ENCODE measurements at places on chromosomes 11 and 22. TPM values are rescaled to one million over a fixed set of nuclear protein-coding genes. Genes with fewer than 3 reads are reported as not detected.

Gene FOLR2
- not detected for total RNA-seq

Gene RGL4
- 16.7 TPM for total RNA-seq

Gene FERMT3
- total RNA-seq: 210 TPM

Gene MS4A4E
- not detected for total RNA-seq

Gene CD3G
- total RNA-seq: 116 TPM

Gene FAM111B
- 18.2 TPM for total RNA-seq

Gene GRAP2
- total RNA-seq: 83.2 TPM

Gene LRRN4CL
- not detected for total RNA-seq

Gene DDX25
- total RNA-seq: 0.43 TPM

Gene SCGB1D4
- not detected for total RNA-seq

Gene GSTT4
- total RNA-seq: not detected

Gene INS
- not detected for total RNA-seq

DNA sequence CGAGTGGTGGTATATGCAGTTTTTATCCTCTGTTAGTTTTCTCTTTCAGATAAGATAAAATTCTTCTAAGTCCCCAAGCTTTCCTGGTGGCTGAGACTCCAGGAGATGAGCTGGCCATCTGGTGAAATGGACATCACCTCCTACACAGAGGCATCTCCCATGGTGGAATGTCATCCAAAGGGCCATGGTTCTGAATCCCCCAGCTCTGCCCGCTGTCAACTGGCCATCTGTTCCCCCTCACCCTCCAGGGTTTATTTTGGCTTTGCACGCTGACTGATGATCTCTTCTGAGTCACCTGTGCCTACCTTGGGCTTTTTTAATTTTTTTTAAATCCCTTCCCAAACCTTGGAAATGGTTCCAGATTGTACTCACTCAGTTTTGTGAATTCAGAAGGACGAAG, 142.2 kb downstream of the HIPK3 start:
- no peak overlapping the region for H3K27ac ChIP-seq
- DNase-seq: no peak
- H3K27me3 ChIP-seq: peaks cover 19% of the 10 kb centered on the region
- H3K4me3 ChIP-seq: no peak overlapping the region
- H3K36me3 ChIP-seq: no peaks in the 10 kb centered on the region

- peak within 1 kb of the TSS; percentile 81 for H3K4me3 ChIP-seq
- peaks cover 43% of the 10 kb centered on the region for H3K4me1 ChIP-seq
- DNase-seq: peak; percentile 85
- H3K27me3 ChIP-seq: no peaks in the 10 kb centered on the region
- H3K27ac ChIP-seq: peak within 1 kb of the TSS; percentile 96
Measured at GRCh38 chr11:118343981-118344515, at the start of gene CD3G. Gene CD3G, plus strand, starts transcription at chr11:118344344. Its CDS starts 80 bp downstream, at chr11:118344424.

- no peaks in the 10 kb centered on the region for H3K36me3 ChIP-seq
- H3K4me1 ChIP-seq: peaks cover 16% of the 10 kb centered on the region
- DNase-seq: peak; percentile 52
- H3K27ac ChIP-seq: peak overlapping the region; percentile 78
Measured at GRCh38 chr11:109970516-109971183, 122.5 kb upstream of the ZC3H12C start.

- H3K27me3 ChIP-seq: no peaks in the 10 kb centered on the region
- no peaks in the 10 kb centered on the region for H3K36me3 ChIP-seq
- no peaks in the 10 kb centered on the region for H3K4me1 ChIP-seq
- H3K27ac ChIP-seq: no peak overlapping the region
- no peak for DNase-seq
Measured at GRCh38 chr22:26990503-26991189, 333.3 kb downstream of the MIAT start.

- H3K27me3 ChIP-seq: no peaks in the 10 kb centered on the region
- peaks cover 3% of the 10 kb centered on the region for H3K36me3 ChIP-seq
- H3K4me1 ChIP-seq: peaks cover 27% of the 10 kb centered on the region
- H3K4me3 ChIP-seq: no peak overlapping the region
- no peak for DNase-seq
- H3K27ac ChIP-seq: no peak overlapping the region
Measured at GRCh38 chr11:69333879-69334278, 39.9 kb downstream of the MYEOV start.

- peak overlapping the region; percentile 77 for H3K27ac ChIP-seq
- DNase-seq: peak; percentile 79
- H3K4me3 ChIP-seq: peak overlapping the region; percentile 51
- peaks cover 5% of the 10 kb centered on the region for H3K27me3 ChIP-seq
- H3K36me3 ChIP-seq: no peaks in the 10 kb centered on the region
Measured at GRCh38 chr11:68282141-68282860, 10.5 kb upstream of the C11orf24 start.

GRCh38 chr22:17930455-17931313, 93.7 kb downstream of the MICAL3 start:
- no peaks in the 10 kb centered on the region for H3K36me3 ChIP-seq
- peaks cover 13% of the 10 kb centered on the region for H3K4me1 ChIP-seq
- DNase-seq: no peak
- no peak overlapping the region for H3K27ac ChIP-seq

DNA sequence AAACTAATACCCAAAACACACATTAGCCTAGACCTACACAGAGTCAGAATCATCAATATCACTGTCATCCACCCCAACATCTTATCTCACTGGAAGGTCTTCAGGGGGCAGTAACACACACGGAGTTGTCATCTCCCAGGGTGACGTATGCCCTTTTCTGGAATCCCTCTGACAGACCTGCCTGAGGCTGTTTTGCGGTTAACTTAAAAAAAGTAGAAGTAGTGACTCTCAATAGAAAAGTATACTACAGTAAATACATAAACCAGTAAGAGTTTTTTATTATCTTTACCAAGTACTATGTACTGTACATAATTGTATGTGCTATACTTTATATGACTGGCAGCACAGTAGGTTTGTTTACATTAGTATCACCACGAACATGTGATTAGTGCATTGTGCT, 80.5 kb downstream of the PGR start:
- no peak for DNase-seq
- no peaks in the 10 kb centered on the region for H3K36me3 ChIP-seq
- H3K27ac ChIP-seq: no peak overlapping the region
- H3K27me3 ChIP-seq: peaks cover 3% of the 10 kb centered on the region
- H3K4me3 ChIP-seq: no peak overlapping the region

GRCh38 chr11:40722179-40722795, 737.2 kb downstream of the LRRC4C start:
- H3K4me1 ChIP-seq: no peaks in the 10 kb centered on the region
- no peaks in the 10 kb centered on the region for H3K27me3 ChIP-seq
- peak; percentile 9 for DNase-seq
- no peak overlapping the region for H3K27ac ChIP-seq
- no peak overlapping the region for H3K4me3 ChIP-seq

DNA sequence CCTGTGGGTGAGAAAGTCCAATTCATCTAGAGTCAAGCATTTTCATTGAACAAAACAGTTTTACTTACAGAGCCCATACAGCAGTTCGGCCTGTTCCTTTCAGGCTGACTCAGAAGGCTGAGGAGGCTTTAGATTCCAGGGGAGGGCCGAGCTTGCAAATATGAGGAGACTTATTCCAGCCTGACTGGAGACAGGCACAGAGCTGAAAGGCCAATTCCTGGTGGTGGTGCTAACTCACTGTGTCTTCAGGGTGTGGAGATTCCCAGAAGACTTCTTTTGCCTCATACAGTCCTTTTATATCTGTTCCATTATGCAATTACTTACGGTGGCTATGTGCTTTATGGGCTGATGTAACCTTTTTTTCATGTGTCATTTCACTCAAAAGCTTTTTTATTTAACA, at the start of gene OR51E2:
Gene OR51E2, minus strand, starts transcription at position 269 of the 400 bp plus-strand sequence. CDS start 15,142 bp downstream, outside the sequence.
- DNase-seq: no peak
- no peak within 1 kb of the TSS for H3K27ac ChIP-seq
- no peak within 1 kb of the TSS for H3K4me3 ChIP-seq
- no peaks in the 10 kb centered on the region for H3K36me3 ChIP-seq
- peaks cover 8% of the 10 kb centered on the region for H3K27me3 ChIP-seq

GRCh38 chr11:93132836-93133235, 65.0 kb downstream of the SLC36A4 start:
- H3K36me3 ChIP-seq: peaks cover 6% of the 10 kb centered on the region
- H3K27me3 ChIP-seq: peaks cover 2% of the 10 kb centered on the region
- H3K4me1 ChIP-seq: no peaks in the 10 kb centered on the region
- no peak for DNase-seq

GRCh38 chr22:38871360-38872171, 450 bp downstream of the CBX6 start:
- no peaks in the 10 kb centered on the region for H3K27me3 ChIP-seq
- H3K36me3 ChIP-seq: peaks cover 36% of the 10 kb centered on the region
- H3K4me1 ChIP-seq: peaks cover 58% of the 10 kb centered on the region
- H3K27ac ChIP-seq: peak overlapping the region; percentile 94

GRCh38 chr11:117378976-117379865, 51.6 kb downstream of the CEP164 start:
- no peak for DNase-seq
- H3K36me3 ChIP-seq: peaks cover 7% of the 10 kb centered on the region
- no peak overlapping the region for H3K27ac ChIP-seq

DNA sequence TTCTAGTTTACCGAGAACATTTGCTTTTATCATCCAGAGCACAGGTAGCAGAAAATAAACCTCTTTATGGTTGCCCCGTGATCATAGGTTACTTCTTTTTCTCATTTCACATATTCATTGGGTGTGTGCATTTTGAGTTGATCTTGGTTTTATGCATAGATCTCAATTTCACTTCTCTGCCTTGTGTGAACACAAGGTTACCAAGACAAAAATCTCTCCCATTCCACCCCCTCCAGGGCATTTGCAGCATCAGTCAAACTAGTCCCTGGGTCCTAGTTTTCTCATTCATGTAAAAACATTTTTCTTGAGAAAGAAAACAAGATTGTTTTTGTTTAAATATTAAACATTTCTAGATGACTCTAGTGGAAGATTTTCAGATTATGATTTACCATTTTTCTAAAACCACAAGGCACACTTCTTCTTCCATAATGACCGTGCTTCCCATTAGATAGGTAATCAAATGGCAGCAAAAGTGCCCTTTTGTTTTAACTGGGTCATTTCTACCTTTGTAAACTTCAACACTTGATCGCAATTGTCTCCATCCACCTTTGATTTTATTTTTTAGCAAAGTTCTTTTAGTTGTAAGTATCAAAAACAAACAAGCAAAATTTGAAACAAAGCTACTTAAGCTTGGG, 526.6 kb upstream of the CADM1 start:
- no peaks in the 10 kb centered on the region for H3K27me3 ChIP-seq
- no peak overlapping the region for H3K4me3 ChIP-seq
- H3K36me3 ChIP-seq: no peaks in the 10 kb centered on the region
- no peak overlapping the region for H3K27ac ChIP-seq

- no peaks in the 10 kb centered on the region for H3K27me3 ChIP-seq
- DNase-seq: no peak
- no peaks in the 10 kb centered on the region for H3K4me1 ChIP-seq
Measured at GRCh38 chr11:38547462-38547861, 1949.4 kb upstream of the RAG2 start.

DNA sequence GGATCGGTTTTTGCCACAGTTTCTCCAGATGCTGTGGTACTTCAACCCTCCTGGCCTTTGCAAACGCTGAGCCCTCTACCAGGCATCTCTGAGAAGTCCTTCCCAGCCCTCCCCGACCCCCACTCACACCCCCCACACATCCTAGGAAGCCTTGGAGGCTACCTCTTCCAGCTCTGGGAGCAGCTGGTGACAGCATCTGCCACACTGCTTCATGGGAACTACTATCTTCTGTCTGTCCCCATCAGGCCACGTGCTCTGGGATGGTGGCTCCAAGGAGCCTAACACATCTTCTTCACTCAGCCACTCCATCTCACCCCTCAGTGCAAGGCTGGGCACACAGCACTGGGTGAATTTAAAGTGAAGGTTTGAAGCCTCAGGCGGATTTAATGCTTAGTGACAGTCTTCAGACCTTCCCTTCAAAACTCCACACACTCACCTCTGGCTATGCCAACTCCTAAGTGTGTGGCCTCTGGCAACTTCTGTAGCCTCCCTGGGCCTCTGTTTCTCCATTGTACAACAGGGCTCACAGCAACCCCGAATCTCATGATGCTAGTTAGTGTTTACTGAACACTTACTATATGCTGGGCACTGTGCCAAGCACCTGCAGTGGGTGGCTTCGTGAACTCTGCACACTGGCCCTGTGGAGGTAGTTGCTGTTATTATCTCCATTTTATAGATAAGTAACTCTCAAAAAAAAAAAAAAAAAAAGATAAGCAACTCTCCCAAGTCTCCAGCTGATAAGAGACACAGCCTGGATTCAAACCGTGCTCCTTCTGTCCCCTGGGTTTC, 7.3 kb upstream of the TP53I11 start:
- H3K4me1 ChIP-seq: peaks cover 14% of the 10 kb centered on the region
- DNase-seq: no peak
- H3K4me3 ChIP-seq: no peak overlapping the region
- no peaks in the 10 kb centered on the region for H3K36me3 ChIP-seq

DNA sequence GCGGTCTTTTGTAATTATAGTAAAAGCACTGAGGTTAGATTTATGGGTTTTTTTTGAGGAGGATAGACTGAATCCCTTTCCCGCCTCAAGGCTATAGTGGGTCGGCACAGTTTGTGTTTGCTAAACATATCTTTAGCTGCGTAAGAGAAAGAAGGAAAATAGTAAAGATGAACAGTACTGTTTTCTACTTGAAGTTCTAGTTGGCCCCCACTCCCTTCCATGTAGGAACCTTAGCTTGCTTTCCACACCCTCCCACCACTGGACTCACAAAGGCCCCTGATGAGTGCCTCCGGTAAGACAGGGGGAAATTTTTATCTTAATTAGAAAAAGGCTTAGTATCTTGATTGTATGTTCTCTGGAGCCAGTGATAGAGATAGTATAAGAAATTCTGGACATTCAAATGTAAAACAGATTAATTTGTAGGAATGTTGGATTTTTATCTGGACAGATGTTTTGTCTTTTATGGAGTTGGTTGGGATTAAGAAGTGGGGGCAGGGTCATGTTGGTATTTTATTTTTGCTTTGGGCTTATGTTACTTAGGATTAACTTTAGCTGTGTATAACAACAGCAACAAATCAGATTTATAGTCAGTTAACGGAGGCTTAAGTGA, 49.4 kb downstream of the PTPRJ start:
- peak overlapping the region; percentile 26 for H3K27ac ChIP-seq
- no peak for DNase-seq
- peaks cover 61% of the 10 kb centered on the region for H3K4me1 ChIP-seq
- peaks cover 10% of the 10 kb centered on the region for H3K36me3 ChIP-seq
- H3K27me3 ChIP-seq: no peaks in the 10 kb centered on the region

DNA sequence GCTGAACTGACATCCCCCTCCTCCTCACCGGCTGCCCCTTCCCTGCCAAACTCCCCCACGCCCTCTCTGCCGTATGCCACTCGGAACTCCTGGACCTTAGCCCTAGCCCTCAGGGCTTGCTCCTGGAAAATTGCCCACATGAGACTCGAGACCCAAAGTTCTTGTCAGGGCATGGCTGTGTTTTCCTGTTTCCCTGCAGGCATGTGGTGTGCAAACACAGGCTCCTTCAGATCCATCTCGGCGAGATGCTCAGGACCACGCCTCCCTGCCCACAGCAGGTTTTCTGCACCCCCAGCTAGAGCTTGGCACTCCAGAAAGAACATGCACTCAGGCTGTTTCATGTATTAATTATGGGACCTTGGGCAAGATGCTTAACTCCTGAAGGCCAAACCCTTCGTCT, 1480.4 kb downstream of the BRD1 start:
- no peaks in the 10 kb centered on the region for H3K36me3 ChIP-seq
- no peak for DNase-seq
- no peak overlapping the region for H3K4me3 ChIP-seq

- no peaks in the 10 kb centered on the region for H3K36me3 ChIP-seq
- no peak overlapping the region for H3K4me3 ChIP-seq
- no peak for DNase-seq
- H3K27me3 ChIP-seq: no peaks in the 10 kb centered on the region
- no peak overlapping the region for H3K27ac ChIP-seq
Measured at GRCh38 chr11:125285844-125286243, 121.3 kb downstream of the PKNOX2 start.
